ENCODE measurements at places on chromosomes 1 and 21. TPM values are rescaled to one million over a fixed set of nuclear protein-coding genes. Genes with fewer than 3 reads are reported as not detected.

GRCh38 chr21:44868707-44869106 is 4.8 kb downstream of the PTTG1IP start:
- no peak for DNase-seq

FDPS gene
- total RNA-seq, result 286 TPM

- DNase-seq, result no peak
Observed at GRCh38 chr1:86798608-86799291, 94.4 kb downstream of the SH3GLB1 start.

GRCh38 chr1:43509007-43509739 is 21.5 kb upstream of the PTPRF start:
- DNase-seq, result no peak

RPRD2 gene
- total RNA-seq, result 10.6 TPM

SPRR2E gene
- total RNA-seq, result not detected

DNA sequence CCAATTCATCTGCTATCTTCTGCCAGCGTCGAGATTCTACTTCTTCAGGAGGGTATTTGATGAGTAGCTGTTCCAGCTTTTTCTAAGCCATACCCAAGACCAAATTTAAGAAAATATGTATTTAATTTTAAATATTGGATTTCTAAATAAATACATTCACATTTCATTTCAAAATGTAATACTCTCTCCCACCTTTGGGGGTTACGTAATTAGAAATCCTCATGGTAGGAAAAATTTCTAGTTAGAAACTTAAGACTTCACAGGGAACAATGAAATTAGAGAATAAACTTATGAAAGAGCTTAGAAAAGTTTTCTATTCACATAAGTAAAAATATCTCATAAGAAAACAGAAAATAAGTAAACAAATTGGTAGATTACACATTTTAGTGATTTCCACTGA is 102.9 kb downstream of the ZZZ3 start:
- DNase-seq, result no peak

- DNase-seq, result no peak
Observed at GRCh38 chr1:154697710-154698109, 89.7 kb upstream of the ADAR start.
